ENCODE measurements at places on chromosomes 2 and 18. TPM values are rescaled to one million over a fixed set of nuclear protein-coding genes. Genes with fewer than 3 reads are reported as not detected.

VSNL1 gene
- not detected for total RNA-seq

ANKRD62 gene
- not detected for total RNA-seq

SPR gene
- 1.7 TPM for total RNA-seq

ATRAID gene
- 76.6 TPM for total RNA-seq

CEP76 gene
- 6.4 TPM for total RNA-seq

ARHGAP25 gene
- total RNA-seq, result 155 TPM

KYNU gene
- 3.6 TPM for total RNA-seq

NCKAP5 gene
- not detected for total RNA-seq

C2orf92 gene
- 16.1 TPM for total RNA-seq

SLC66A3 gene
- 22.5 TPM for total RNA-seq

MOCOS gene
- total RNA-seq, result 0.16 TPM

TTC27 gene
- 14.1 TPM for total RNA-seq

PTPRN gene
- total RNA-seq, result not detected

CCDC102B gene
- 6.9 TPM for total RNA-seq

SERPINB3 gene
- not detected for total RNA-seq

CAPN14 gene
- 0.33 TPM for total RNA-seq
